Activated CD4-positive, alpha-beta T cell treated with anti-CD3 and anti-CD28 coated beads for 24 hours (primary cell): ENCODE measurements at places on chromosomes 2 and 18.
A peak's percentile ranks its signal among the peaks of the same experiment; 100 is the strongest.

DNA sequence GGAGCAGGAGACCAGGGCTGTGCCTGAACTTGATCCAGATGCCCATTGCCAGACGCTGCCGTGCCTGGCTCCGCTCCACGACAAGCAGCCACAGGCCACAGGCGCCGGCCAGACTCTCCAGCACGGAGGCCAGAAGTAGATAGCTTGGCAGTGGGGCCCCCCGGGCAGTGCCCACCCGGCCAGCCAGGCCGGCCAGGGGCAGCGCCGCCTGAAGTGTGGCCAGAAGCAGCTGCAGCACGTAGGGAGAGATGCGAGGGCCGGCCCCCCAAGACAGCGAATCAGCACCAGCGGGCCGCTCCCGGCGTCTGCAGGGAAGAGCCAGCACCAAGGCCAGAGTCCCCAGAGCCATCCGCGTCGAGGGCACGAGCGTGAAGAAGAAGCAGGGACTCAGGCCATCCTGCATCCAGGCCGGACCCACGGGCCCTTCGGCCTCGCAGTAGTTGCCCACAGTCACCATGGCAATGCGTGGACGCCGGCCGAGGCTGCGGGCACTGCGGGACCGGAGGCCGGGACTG is 484 bp downstream of the ABCB6 start:
- no peak for DNase-seq

GRCh38 chr2:20446255-20446916 is 488 bp upstream of the RHOB start:
- DNase-seq, result no peak

DNA sequence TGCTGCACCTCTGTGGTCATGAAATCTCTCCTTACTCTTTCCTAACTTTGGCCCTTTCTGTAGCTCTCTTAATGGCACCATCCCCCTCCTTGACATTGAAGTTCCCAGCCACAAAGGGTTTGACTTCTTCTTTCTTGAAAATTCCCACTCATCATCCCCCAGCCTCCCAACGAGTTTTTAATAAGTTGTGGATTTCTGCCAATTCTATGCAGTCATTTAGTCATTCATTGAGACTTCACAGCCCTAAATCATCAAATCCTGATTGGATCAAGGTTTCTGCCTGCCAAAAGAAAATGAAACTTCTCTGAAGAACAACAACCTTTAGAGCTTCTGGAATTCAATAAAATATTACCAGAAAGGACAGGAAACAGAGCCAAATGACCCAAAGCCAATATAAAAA is 354.3 kb downstream of the CLIP4 start:
- DNase-seq, result no peak

- no peak for DNase-seq
Measured at GRCh38 chr18:1075322-1075721, 170.7 kb downstream of the ADCYAP1 start.

DNA sequence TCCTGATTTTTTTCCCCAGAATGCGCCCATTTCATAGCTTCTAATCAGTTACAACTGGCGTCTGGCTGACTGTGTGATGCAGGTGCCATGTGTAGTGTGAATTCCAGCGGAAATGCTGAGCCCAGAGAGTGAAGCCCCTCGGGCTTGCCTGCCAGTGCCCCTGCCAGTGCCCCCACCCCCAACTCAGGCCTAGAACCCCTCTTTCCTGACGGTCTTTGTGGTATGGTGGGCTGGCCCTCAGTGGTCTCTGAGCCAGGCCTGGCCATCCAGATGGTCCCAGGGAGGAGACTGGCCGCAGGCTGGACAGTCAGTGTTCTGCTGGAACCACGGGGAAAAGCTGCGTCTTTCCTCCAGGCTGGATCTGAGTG is 3.1 kb downstream of the RAMP1 start:
- no peak for DNase-seq

- no peak for DNase-seq
Measured at GRCh38 chr18:3172097-3172496, 47.7 kb downstream of the MYOM1 start.

DNA sequence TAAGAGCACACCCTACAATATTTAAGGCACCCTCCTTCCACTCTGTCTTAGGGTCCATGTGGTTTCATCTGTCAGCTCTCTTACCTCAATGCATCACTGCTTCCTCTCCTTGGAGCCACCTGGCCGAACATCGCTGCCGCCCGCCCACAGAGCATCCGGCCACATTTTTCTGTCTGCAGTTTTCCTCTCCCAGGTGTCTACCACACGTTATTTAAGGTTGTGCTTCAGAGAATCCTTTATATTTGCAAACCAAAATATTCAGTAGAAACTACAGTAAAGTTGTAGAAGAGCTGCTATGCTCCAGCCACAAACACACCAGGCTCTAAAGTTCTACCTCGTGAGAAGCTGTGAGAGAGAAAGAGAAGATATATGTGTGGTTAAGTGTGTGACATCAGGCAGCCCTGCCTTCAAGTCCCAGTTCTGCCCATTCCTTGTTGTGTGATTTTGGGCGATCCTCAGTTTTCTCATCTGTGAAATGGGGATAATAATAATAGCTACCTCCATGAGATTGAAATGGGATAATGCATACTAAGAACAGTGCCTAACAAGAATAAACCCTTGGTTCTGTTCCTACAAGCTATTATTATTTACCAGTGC is 4.9 kb upstream of the STK17B start:
- DNase-seq, result peak; percentile 49

DNA sequence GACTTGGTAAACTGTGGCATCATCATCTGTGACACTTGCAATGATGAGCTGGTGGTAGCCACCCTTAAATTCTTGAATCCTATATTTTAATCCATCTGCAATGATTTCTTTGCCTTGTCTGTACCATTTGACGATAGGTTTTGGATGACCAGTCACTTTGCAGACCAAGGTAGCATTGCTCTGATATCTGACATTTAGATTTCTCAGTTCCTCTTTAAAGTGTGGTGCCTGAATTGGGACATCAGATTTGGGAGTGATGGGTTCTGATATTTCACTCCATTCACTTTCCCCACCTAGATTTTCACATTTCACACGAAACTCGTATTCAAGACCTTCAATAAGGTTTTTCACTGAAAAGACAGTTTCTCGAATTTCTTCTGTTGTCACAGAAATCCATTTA is 55.8 kb downstream of the PLEKHA3 start:
- DNase-seq, result no peak

- DNase-seq, result no peak
Measured at GRCh38 chr2:37367310-37367709, 22.9 kb downstream of the QPCT start.

GRCh38 chr2:144426355-144426754 is 93.6 kb downstream of the ZEB2 start:
- DNase-seq, result no peak

- DNase-seq, result no peak
Measured at GRCh38 chr2:43020296-43020695, 206.1 kb downstream of the ZFP36L2 start.

GRCh38 chr2:133948610-133949290 is 305.1 kb upstream of the MGAT5 start:
- no peak for DNase-seq

DNA sequence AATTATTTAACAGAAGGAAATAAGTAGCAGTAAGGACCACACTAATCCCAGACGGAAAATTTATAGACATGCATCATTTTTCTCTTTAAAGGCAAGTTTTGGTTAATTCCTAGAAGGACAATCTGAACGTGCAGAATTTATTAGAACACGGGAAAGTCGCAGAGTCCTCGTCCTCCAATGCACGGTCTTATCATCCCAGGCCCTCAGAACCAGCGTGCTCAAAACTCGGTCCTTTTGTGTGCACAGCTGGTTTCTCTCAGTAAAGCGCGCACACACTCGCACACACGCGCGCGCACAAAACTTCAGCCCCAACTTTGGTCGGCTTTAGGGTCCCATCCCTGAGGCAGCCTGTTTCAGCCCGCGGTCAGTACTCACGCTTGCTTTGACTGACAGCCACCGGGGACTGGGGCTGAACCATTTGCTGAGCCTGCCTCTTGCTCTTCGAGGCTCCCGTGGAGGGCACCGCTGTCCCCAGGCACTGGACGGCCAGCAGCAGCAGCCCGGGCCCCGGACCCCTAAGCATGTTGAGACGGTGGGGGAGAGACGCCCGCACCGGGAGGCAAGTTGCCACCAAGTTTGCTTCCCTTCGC is 493 bp downstream of the FN1 start:
- DNase-seq, result no peak

GRCh38 chr2:76039505-76039904 is 328.8 kb upstream of the GCFC2 start:
- DNase-seq, result no peak

- no peak for DNase-seq
Measured at GRCh38 chr2:104658144-104658835, 195.6 kb upstream of the POU3F3 start.

- no peak for DNase-seq
Measured at GRCh38 chr2:74566754-74567085, 12.2 kb downstream of the DOK1 start.

- no peak for DNase-seq
Measured at GRCh38 chr18:13283746-13284145, 65.2 kb downstream of the LDLRAD4 start.

- no peak for DNase-seq
Measured at GRCh38 chr2:241538838-241539615, 19.5 kb upstream of the BOK start.

DNA sequence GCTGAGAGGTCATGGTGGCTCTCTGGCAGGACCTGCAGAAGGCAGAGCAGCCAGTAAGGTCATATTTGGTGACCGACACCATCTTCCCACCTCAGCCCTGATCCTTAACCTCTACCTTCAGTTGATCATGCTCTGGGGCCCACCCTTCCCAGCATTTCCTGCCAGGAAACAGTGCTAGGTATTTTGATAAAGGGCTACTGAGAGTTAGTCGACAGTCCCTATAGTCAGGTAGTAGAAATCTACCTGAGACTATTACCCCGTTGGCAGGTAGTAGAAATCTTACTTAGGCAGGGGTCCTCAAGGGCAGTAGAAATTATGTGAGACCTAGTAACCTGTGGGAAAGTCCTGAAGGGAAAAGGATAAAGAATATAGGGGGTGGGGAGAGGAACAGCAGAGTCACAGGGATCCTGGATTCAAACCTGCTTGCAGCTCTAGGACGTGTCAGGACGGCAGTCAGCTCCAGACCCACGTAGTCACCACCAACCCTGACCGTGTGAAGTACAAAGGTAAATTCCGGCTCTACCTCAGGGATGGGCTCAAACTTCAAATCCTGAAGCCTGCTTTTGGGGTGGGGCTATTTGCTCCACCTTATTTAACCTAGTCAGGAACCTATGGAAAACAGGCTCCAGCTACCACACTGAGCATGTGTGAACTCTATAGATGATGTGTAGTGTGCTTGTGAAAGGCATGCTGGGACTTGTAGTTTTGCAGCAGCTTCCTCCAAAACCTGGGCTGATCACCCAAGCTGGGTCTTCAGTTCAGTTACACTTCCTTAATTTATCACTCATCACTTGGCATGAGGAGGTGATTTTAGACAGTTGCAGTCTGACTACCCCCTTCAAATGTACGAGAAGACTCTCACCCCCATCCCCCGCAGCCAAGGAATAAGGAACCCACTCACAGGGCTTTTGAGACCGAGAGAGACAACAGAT is at the start of gene DQX1:
DQX1 (minus strand) TSS at position 515 of the 932 bp plus-strand sequence; CDS start at position 13, 502 bp downstream.
- DNase-seq, result no peak

- no peak for DNase-seq
Measured at GRCh38 chr18:59912007-59912550, 12.3 kb downstream of the PMAIP1 start.

- no peak for DNase-seq
Measured at GRCh38 chr18:12749121-12749520, 46.3 kb downstream of the PSMG2 start.

DNA sequence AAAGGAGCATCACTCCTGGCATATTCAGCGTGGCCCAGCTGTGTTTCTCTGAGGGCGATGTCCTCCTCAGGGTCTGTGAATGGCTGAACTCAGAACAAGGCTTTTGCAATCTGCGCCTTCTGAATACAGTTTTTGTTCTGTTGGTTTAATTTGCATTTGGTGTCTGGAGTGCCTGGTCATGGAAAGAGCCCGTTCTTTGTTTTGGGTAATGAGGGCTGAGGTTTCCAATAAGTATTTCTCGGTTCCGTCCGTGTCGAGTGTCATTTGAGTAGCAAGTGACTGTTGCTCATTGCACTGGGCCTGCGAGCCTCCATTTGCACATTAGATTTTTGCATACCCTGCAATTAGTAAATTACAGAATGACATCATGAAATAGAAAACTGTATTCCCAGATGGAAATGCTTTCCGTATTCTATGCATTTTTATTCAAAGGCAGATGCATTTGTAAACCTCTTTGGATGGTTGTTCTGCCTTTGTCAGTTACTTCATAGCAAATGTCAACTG is 57.3 kb downstream of the NEDD4L start:
- no peak for DNase-seq

DNA sequence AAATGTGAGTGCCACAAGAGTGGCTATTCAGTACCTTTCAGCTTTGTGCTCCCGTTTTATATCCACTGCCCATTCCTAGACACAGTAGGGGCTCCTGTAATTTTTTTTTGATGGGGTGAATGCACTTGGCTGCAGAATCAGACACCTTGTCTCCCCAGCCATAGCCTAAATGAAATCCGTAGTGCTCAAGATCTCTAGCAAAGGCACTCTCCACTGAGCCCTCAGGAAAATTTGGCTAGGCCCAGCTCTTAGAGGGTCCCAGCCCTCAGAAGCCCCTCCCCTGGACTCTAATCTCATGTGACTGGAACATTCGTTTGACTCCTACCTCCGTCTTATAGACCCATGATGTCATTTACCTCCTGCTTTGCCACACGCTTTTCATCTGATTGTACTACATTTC is 323.9 kb downstream of the SMAD2 start:
- no peak for DNase-seq

DNA sequence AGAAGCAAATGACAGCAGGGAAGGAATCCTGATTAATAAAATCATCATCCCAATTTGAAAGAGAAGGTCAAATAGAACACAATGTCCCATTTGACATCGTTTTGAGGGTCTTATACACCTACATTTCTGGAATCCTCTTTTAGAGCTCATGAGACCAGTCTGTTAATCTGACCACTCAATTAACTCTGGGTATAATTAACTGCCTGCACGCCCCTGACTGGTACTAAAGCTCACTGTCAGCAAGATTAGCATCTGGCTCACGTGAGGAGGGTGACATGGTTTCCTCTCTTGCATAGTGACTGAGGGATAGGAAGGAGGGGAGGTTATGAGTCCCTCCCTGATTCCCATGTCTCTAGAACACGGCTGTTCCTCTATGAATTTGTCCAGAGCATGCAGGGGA is 124.3 kb downstream of the ICOS start:
- DNase-seq, result no peak

- no peak for DNase-seq
Measured at GRCh38 chr2:176455816-176456291, 186.6 kb downstream of the MTX2 start.

DNA sequence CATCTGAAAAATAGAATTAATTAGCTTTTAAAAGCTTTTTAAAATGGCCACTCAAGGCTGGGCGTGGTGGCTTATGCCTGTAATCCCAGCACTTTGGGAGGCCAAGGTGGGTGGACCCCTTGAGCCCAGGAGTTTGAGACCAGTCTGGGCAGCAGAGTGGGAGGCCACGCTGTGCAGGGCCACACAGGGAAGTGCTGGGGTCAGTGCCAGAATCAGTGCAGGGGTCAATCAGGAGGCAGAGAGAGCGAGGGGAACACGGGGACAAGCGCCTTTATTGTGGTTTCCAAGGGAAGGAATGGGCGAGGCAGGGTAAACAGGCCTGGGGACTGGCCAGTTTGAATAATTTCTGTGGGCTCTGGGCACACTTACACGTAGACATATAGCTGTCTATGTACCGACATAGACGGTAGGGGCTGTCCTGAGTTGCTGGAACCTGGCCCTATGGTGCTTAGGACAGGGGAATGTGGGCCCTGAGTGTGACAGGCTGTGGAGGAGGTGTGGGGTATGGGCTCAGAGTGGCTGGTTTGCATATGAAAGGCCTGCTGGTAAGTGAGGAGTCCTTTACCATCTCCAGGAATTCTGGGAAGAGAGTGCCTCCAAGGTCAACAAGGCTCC is 42.9 kb downstream of the DYSF start:
- DNase-seq, result no peak

GRCh38 chr2:27261241-27261925 is 1.5 kb downstream of the SLC30A3 start:
- DNase-seq, result no peak
